Activated CD4-positive, alpha-beta T cell treated with anti-CD3 and anti-CD28 coated beads for 24 hours (primary cell): ENCODE measurements at places on chromosomes 7 and 10.

DNA sequence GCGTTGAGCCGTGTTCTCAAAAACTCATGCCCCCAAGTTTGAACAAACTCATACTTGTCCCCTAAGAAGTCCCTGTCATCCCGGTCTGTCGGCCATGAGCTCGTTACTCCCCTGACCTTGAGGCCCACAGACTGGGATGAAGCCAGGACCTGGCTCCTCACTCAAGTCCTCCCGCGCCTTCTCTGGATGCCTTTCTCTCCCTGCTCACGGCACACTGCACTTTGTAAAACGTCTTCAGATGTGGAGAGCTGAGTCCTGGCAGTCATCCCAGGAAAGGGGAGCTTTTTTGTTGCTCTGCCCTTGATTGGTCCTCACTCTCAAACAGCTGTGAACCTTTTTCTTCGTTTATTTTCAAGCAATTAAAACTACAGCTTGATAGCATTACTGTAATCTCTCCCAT is 110.8 kb downstream of the JAZF1 start:
- DNase-seq, result no peak

DNA sequence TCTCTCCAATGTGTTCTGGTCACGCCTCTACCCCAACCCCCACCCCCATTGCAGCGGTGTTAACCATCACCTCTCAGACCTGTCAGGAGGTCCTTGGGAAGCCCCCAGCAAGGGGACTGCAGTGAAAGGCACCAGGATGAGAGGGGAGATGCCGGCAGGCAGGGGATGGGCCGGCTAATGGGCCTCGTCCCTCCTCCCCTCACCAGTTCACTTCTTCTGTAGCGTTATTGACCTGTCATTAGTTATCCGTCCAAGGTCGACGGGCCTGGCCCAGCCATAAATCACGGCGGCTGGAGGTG is 18.8 kb downstream of the POLL start:
- DNase-seq, result no peak

DNA sequence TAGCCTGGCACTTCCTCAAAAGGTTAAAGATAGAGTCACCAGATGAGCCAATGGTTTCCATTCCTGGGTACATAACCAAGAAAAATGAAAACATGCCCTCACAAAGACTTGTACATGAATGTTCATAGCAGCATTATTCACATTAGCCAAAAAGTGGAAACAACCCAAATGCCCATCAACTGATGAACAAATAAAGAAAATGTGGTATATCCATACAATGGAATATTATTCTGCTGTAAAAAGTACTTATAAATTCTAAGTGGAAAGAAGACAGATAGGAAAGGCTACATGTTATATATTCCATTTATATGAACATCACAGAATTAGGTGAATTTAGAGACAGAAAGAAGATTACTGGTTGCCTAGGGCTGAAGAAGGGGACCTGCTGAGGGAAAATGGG is 10.7 kb upstream of the SLC16A9 start:
- DNase-seq, result no peak

DNA sequence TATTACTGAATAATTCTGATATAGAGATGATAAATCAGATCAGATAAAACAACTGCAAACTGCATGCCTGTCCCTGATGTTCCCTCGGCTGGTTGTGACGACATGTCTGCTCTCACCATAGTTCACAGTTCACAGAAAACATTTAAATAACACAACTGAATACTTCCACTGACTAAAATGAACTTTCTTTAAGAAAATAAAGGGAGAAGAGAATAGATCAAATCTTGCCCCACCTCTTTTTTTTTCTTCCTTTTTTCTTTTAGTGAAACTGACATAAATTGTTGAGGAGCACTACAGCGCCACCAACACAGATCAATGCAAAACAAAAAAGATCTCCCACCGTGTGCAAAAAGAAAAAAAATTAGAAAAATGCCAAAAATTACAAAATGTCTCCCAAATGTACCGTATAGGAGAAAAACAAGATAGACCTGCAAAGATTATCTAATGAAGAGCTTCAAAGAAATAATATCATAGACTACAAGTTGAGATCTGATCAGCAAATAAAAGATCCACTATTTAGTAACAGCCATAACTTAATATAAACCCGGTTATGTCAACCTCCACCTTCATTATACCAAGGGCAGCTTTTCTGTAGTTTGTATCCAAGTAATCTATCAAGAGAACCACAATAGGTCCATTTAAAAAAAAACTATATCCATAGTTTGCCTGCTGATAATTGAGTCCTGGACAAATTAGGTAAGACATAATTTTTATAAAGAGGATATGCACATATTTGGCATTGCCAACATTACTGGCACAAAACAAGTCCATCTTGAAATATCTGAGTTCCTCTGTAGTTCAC is 30.7 kb upstream of the EPC1 start:
- no peak for DNase-seq

GRCh38 chr7:2157473-2158279 is 75.1 kb downstream of the MAD1L1 start:
- DNase-seq, result no peak

DNA sequence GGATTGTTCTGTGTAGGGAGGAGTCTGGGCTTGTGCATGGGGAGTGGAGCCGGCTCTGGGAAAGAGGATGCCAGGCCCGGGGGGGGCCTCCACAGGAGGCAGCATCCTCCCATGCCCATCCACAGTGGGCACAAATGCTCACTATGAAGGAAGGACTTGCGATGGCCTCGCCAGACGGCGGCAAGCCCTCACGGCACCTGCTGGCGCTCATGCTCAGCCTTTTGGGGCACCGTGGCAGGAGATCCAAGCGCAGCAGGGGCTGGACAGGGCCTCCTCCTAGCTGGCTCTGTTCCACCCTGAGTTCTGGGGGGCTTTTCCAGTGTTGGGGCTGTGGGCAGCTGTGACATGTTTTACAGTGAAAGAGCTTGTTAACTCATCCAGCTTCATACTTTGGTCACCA is 15.2 kb downstream of the MDH2 start:
- no peak for DNase-seq

DNA sequence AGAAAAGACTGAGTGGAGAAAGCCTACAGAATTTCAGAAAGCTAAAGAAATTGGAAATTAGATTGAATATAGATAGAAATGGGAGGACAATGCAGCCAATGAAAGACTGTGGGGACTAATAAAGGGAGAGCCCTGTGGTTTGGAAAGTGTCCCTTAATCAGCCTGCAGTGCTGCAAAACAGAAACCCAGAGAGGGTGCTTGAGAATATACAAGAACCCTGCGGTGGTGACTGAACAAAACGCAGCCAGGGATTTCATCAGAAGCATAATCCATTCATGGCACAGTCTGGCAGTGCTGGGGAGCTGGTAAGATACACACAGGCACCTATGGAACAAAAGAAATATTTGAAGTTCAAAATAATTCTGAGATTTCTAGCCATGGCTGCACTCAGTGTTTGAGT is 19.1 kb downstream of the CEP41 start:
- no peak for DNase-seq

DNA sequence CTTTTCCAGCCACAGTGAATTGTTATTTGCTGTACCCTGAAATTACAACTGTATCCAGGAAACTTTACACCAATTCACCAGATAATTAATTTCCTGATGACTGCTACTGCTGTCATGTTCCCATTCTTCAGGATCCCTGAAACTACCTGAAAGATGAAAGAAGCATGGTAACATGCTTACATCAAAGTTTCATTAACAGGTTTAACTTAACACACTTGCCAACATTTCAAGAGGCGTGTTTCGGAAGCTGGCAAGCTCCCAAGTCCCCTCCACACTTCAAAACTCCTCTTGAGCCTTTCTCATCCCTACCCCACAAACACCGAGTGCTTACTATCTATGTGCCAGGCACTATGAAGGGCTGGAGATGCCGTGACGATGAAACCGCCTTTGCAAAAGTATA is 88.6 kb downstream of the MPP7 start:
- DNase-seq, result no peak

- DNase-seq, result no peak
Observed at GRCh38 chr10:69009360-69009759, 20.8 kb downstream of the KIFBP start.

GRCh38 chr7:142488842-142489241 is 231.0 kb upstream of the PRSS58 start:
- no peak for DNase-seq

GRCh38 chr7:105305633-105306032 is 83.1 kb downstream of the SRPK2 start:
- DNase-seq, result no peak

DNA sequence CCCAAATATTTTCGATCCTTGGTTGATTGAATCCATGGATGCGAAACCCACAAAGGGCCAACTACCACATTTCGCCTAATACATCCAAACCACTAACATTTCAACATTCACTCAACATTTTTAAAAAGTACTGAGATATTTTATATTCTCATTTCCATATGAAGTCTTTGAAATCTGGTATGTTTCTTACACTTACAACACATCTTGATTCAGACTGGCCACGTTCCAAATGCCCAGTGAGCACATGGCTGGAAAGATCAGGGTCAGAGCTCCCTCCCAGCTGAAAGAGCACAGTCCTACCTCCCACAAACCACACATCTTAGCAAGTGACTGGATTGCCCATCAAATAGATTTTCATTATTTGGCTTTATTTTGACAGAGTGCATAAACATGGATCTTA is 18.9 kb downstream of the NCAPG2 start:
- DNase-seq, result no peak

DNA sequence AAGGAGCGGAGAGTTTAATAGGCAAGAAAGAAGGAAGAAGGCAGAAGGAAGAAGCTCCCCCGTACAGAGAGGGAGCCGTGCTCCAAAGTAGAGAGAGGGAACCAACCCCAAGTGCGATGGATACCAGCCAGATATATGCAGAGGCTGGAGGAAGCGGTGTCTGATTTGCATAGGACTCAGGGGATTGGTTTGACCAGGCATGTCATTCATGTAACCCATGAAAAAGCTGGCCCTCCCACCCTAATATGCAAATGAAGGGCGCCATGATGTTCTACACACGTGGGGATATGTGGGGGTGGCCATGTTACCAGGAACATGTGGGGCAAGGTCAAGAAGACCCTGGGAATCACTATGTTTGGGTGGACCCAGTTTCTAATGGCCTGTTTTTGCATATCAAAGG is 40.6 kb upstream of the FAM3C start:
- no peak for DNase-seq

DNA sequence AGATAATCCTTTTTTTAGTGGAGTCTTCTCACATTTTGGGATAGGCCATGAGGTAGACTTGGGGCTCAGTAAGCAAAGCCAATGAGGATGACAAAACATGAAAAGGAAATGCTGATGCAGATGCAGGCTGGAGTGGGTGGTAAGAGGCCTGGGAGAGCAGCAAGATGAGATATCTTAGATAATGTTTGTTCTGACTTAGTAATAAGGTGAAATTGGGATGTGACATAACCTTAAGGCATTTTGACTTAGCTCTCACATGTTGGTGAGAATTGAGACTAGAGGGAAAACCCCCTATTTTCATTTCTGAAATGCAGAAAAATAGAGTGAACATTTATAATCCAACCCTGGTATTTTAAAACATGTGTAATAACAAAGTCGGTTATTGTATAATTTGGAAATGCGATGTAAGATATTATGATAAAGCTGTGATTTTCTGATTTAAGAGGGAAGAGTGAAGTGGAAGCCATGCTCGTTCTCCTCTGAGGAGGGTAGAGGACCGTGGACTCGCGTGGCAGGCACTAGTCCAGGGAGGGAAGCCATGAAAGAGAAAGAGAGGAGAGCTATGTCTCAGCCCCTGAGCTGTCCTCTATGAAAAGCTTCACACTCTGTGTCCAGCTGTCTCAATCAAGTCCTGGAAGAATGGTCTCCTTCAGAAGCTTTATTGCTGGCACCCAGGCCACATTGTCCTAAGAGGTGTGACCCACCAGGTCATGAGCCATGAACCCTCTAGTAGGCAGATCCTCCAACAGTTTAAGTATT is 57.3 kb downstream of the ST7 start:
- DNase-seq, result peak; percentile 15

DNA sequence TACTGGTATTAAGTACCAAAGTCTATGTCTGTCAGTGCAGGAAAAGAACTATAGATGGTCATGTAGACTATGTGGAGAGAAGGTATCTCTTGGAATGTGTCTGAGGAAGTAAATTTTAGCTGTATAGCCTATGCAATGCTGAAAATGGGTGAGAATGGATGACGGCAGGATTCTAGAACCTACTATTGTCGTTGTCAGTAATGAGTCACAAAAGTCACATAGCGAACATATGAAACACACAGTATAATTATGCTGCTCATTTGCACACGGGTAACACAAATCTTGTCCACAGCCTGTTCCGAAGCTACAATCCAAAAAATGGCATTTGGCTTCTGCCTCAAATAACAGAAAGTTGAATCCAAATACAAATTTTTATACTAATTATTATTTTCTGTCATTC is 33.6 kb upstream of the KMT2E start:
- DNase-seq, result no peak

- DNase-seq, result no peak
Observed at GRCh38 chr10:61987951-61988379, 86.5 kb downstream of the ARID5B start.

- DNase-seq, result no peak
Observed at GRCh38 chr10:72466018-72466417, 111.3 kb upstream of the DNAJB12 start.

- no peak for DNase-seq
Observed at GRCh38 chr7:115229401-115230105, 307.7 kb downstream of the MDFIC start.

DNA sequence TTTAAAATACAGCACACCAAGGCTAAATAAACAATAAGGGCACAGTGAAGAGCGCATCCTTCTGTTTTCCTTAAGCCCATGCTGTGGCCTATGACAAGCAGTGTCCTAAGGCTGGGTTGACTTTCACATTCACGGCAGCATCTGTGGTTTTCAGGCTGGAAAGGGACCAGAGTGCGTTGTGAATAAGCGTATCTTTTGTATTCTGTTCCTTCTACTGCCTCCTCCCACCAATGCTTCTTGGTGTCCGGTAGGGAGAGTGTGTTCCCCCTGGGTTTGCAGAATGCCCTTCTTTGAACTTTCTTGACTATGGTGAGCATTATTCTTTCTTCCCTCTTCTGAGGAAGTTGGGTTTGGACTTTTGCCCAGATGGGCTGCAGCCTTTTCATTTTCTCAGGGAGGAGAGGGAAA is 73.6 kb downstream of the ABCA13 start:
- DNase-seq, result no peak

DNA sequence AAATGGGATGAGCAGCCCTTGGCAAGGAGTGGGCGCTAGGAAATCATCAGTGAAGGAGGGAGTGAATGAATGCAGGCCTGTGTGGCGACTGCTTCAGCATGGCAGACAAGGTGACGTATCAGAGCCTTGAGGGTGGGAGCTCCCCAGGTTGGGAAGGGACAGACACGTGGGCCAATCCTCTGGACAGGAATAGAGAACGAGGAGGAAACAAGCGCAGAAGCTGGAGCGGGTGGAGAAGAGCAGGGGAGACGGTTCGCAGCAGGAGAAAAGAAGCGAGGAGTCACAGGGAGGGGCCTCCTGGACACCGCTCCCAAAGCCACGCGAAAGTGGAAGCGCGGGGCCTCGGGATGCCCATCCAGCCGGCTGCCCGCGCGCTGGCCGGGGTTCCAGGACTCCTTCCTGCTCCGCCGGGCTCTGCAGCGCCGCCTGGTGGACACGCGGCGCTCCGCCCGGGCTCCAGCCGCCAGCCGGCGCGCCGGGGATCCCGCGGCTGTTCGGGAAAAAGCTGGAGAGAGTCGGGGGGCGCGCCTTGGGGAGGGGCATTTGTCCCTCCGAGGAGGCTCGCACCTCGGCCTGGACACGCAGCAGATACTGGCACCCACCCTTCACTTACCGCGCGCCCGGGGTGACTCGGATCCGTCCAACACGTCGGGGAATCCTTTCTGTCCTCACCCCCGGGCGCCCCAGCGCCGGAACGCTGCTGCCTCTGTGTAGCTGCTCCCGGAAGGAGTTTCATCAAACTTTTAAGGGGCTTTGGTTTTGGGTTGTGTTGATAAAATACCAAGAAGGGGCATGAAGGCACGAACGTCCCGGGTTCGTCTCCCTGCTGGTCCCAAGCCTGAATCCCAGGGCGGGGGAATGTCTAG is 6.3 kb downstream of the ZNF503 start:
- no peak for DNase-seq
